ENCODE measurements at places on chromosomes 16 and 17. TPM values are rescaled to one million over a fixed set of nuclear protein-coding genes. Genes with fewer than 3 reads are reported as not detected.

- DNase-seq, result peak; percentile 43
These were observed 1.5 kb upstream of the GFAP start for GRCh38 chr17:44916781-44917241.

DCAF7 gene
- 47.9 TPM for polyA plus RNA-seq

CHRNB1 gene
- polyA plus RNA-seq, result 86.4 TPM

MMP28 gene
- 4.9 TPM for polyA plus RNA-seq

DNA sequence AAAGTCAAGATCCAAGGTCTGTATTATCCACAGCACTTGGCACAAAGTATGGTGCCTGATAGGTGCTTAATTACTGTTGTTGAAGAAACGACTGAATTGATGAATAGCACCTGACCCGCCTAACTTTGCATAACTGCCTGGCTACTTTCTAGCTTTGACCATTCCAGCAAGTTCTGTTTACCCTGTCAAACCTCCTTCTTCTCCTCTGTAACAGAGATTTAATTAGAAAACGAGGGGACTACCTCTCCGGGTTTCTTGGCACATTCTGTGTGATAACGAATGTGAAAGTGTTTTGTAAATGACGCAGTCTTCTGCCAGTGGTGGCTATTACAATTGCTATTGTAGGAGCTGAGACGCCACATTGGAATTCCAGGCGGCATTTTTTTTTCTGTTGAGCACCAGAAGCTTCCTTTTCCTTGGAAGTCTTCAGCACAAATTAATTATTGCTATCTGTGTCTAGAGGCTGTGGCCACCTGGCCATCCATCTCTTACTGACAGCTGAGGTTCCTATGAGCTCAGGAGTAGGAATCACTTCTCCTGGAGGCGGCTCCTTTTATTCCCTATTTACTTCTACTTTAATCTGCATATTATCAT is 522.9 kb downstream of the HS3ST4 start:
- no peak for DNase-seq

DNA sequence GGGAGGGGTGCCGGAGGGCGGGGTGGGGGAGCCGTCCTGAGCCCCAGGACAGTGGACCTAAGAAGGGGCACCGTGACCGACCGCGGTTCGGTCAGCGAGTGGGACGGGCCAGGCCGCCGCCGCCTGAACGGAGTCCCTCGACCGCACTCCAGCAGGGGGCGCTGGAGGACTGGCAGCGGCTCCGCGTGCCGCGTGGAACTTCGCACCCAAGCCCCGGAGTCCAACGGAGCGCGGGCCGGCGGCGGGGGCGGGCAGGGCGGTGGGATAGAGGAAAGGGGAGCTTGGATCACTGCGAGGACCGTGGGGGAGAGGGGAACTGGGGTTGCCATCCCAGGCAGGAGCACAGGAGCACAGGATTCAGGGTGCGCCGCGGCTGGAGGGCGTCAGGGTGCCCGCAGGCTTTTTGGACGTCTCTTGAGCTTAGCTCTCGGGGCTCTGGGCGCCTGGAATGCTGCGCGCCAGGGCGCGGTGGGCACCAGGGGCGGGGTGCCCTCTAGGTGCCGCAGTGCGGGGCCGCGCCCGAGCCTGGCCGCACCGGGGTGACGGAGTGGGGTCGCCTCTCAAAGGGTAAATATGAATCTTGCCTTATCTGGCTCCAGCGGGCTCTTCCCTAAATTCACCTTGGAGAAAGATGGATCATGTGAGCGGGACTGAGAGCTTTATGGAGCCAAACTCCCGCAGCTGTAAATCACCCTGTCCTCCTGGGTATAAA is 379 bp upstream of the OTOP2 start:
- DNase-seq, result peak; percentile 50

MEOX1 gene
- polyA plus RNA-seq, result 13.9 TPM

LDHD gene
- polyA plus RNA-seq, result 2.5 TPM

- DNase-seq, result peak; percentile 31
These were observed 32.1 kb upstream of the CDC42EP4 start for GRCh38 chr17:73343739-73344454.

SLC13A2 gene
- polyA plus RNA-seq, result not detected

DNA sequence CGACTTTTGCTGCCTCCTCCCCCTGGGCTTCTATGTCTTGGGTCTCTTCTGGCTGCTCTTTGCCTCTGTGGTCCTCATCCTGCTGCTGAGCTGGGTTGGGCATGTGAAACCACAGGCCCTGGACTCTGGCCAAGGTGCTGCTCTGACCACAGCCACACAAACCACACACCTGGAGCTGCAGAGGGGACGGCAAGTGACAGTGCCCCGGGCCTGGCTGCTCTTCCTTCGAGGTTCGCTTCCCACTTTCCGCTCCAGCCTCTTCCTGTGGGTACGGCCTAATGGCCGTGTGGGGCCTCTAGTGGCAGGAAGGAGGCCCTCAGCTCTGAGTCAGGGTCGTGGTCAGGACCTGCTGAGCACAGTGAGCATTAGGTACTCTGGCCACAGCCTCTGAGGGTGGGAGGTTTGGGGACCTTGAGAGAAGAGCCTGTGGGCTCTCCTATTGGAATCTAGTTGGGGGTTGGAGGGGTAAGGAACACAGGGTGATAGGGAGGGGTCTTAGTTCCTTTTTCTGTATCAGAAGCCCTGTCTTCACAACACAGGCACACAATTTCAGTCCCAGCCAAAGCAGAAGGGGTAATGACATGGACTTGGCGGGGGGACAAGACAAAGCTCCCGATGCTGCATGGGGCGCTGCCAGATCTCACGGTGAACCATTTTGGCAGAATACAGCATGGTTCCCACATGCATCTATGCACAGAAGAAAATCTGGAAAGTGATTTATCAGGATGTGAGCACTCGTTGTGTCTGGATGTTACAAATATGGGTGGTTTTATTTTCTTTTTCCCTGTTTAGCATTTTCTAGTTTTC is 2.3 kb downstream of the GP1BA start:
- DNase-seq, result no peak

DNA sequence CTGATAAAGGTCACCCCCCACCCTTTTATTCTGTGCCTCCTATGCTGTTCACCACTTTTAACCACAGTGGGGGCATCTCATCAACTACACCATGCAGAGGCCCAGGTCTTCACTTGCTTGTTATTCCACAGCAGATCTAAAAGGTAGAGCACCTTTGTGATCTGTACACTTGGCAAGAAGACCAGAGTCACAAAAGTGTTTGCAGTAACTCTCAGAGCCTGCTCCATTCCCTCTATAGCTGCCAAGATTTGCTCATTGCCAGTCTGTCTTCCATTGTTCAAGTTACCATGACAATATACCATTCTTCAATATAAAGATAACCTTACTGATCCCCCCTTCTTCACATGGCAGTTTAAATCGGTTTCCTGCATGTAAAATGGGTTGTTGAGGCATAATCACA is 180.0 kb downstream of the TOX3 start:
- no peak for DNase-seq

DNA sequence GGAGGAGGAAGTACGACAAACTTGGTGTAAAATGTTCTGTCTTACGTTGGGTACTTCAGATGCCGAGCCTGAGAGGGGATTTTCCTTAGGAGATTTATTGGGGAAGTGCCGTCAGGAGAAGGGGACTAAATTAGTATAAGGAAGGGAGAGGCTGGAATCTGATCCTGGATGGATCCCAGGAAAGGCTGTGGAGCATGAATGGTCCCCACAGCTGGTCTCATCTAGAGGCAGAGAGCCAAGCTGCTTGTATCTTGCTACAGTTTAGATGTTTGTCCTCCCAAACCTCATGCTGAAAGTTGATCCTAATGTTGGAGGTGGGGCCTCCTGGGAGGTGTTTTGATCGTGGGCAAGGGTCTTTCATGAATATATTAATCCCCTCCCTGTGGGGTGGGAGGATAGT is 798.4 kb upstream of the EEF2KMT start:
- DNase-seq, result peak; percentile 55

DNA sequence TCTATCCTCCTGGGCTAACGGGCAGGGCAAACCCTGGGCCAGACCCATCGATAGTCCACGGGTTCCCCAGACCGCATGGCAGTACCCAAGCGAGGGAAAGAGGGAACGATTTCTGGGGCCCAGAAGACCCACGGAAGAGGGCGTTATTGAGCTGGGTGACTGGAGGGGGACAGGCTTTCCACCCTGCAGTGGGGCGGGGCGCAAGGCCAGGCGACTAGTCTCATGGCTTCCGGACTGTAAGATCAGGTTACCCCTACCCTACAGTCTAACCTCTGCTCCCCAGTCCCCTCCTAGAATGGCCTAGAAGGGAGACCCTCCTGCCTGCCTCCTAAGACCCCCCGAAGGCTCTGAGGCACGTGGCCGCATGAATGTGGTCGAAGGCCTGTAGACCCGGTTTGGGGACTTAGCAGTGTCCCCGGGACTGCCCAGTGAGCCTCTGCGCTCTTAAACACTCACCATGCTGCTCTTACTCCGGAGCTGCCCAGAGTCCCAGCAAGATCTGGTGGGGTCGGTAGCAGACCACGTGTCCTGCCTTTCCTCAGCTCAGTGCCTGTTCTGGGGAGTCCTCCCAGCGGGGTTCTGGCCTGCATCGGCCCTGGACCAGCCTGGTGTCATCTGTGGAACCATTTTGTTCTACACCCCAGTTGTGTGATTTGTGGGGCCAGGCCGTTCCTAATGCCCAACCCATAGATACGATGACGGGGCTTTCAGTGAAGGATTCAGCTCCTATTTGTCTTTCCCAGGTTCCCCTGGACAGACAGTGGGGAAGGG is 13.2 kb upstream of the AURKB start:
- peak; percentile 64 for DNase-seq

KRTAP16-1 gene
- polyA plus RNA-seq, result not detected

- no peak for DNase-seq
These were observed 46.5 kb downstream of the GPRC5B start for GRCh38 chr16:19837984-19838707.

GRCh38 chr17:75679706-75680211 is 12.6 kb downstream of the SAP30BP start:
- DNase-seq, result no peak

CCL4 gene
- 3.1 TPM for polyA plus RNA-seq

DNA sequence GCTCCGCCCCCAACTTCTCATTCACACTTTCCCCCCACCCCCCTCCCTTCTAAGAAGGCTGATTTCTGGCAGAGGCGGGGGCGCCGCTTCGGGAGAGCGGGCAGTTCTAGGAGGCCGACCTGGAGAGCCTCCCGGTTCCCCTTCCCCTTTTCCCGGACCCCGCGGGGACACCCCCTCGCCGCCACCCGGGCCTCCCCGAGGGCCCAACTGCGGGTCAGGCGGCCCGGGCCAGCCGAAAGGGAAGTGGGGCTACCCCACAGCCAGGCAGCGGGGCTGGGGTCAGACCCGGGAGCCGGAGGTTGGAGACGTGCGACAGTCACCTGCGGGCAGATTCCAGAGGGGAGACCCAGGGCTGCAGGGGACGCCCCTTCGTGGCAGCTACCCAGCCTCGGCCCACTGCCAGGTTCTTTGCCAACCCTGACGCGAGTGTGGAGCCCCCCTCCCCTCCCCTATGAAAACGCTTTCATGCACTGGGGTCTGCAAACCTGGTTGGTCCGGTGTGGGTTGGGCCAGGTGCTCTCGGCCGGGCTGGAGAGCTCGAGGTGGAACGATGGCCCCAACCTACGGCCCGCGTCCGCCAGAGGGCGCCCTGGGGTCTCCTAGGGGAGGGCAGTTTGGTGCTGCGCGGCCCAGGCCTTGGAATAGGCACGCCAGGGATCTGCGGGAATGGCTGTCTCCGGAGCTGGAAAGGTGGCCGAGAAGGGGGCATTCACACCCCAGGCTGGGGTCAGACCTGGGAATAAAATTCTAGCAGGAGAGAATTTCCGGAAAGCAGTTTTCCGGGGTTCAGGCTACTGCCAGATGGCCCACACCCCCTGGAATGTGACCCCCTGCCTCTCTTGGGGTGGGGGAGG is 721 bp upstream of the SOCS3 start:
- peak; percentile 85 for DNase-seq

DNA sequence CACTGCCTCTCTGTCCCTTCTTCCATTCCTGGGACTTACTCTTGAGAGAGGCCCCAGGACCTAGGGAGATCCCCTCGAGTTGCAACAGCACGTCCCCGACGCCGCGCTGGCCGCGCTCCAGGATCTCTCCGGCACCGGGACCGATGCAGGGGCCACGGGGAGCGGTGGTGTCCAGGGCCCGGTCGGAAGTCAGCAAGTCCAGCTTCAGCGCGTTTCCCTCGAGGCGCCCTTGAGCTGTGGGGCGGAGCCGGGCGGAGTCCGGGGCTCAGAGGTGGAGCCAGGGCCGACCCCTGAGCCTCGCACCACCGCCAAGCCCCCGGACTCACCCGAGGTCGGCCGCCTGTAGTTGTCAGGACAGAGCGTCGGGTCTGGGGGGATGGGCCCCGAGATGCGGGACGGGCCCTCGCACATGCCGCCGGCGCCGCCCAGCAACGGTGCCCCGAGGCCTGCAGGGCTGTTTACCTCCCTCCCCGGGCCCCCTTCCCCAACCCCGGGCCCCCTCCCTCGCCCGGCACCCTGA is 458 bp downstream of the ENKD1 start:
- no peak for DNase-seq

GRCh38 chr17:1412185-1413110 is 12.4 kb upstream of the YWHAE start:
- no peak for DNase-seq

- no peak for DNase-seq
These were observed 17.0 kb downstream of the CAVIN1 start for GRCh38 chr17:42405963-42406495.

DNA sequence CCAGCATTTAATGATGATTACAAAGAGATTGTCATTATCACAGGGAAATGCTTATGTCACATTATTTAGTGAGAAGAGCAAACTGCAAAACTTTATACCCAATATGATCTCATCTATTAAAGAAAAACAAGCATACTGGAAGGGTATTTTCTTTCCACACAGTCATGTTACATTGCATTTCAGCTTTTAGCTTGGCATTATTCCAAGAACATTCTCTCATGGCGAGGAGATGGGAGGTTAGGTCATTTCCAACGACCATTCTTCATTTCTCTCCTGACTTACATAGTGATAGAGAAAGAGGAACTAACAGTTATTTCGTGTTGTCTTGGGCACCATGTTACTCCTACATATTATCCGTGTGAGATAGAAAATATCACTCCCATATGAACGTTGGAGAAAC is 309.4 kb upstream of the XYLT1 start:
- DNase-seq, result no peak

DNA sequence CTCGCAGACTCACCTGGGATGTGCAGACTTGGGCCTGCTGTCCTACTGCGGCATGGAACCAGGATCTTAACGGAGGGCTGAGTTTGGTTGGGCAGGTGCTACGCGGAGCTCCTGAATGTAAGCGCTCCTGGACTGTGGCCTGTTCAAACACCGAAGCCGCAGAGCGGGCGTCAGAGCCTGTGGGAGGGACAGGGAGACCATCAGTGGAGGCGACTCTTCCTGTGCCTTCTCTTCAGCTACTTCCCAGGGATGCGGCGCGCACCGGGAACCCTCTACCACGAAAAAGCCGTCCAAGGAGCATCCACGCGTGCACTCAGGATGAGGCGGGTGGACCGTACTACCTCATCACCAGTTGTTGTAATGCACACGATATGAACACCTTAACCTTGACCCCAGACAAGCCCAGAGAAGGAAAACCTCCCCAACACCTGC is 2.0 kb downstream of the USP36 start:
- DNase-seq, result no peak
